ENCODE measurements at places on chromosomes 16 and 17.
A peak's percentile ranks its signal among the peaks of the same experiment; 100 is the strongest.

GRCh38 chr17:75738218-75738802, 17.1 kb downstream of the ITGB4 start:
- DNase-seq: peak; percentile 43

- peak; percentile 6 for DNase-seq
Observed at GRCh38 chr17:69870751-69871199, 204.2 kb upstream of the KCNJ16 start.

DNA sequence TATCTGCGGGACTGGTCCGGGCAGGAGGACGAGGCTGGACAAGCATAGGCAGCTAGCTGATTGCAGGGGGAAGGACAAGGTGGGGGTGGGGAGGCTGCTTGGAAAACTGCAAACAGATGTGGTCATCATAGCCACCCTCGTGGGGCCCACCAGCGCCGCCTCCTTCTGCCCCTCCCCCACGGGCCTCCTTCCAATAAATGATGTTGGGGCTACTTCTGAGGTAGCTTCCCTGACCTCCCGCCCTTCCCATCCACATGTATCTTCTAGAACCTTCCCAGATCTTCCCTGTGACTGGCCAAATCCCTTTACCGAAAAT, 12.3 kb upstream of the CDC42EP4 start:
- DNase-seq: no peak

- DNase-seq: no peak
Observed at GRCh38 chr16:30414159-30414558, 6.8 kb downstream of the ZNF771 start.

DNA sequence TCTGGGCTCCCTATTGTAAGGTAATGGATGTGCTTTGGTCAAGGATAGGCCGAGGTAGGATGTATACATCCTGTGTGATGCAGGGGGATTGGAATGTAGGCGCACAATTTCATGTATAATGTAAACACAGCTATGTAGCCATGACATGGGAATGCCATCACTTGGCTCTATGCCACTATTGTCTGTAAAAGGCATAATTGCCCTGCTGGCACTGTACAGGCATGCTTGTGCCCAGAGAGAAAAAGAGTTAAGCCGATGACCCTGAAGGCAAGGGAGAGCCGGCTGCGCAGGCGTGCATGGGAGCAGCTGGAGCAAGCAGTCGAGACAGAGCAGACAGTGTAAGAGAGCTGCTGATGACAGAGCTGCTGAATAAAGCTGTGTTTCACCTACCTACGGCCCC, 212.5 kb upstream of the CPHXL start:
- DNase-seq: no peak

DNA sequence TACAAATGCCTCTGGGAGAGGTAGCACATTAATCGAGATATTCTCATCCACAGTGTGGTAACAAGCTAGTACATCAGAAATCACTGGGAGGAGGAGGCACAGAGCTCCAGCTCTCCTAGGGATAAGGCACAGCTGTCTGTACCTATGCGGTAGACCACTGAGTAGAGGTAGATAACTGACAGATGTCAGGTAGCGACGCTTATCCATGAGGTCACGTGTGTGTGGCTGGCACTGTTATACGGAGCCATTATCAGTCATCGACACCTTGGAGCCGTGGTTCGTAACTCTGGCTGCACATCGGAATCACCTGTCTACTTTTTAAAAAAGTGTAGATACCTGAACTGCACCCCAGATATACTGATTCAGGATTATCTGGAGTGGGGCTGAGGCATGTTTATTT, 102.4 kb downstream of the SNX11 start:
- no peak for DNase-seq

DNA sequence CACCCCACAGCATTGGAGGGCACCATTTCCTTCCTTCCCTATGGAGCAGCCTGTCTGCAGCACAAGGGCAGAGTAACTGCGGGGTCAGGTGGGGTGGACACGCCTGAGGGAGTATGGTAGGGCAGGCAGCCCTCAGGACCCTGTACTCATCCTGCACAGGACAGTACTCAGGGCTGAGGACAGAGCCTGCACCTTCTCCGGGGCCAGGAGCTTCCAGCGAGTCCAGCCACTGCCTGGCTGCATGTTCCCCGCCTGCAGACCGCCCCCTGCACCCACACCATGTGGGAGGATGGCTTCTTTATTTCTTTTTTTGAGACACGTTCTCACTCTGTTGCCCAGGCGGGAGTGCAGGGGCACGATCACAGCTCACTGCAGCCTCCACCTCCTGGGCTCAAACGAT, 47.6 kb upstream of the CDC42EP4 start:
- DNase-seq: no peak

DNA sequence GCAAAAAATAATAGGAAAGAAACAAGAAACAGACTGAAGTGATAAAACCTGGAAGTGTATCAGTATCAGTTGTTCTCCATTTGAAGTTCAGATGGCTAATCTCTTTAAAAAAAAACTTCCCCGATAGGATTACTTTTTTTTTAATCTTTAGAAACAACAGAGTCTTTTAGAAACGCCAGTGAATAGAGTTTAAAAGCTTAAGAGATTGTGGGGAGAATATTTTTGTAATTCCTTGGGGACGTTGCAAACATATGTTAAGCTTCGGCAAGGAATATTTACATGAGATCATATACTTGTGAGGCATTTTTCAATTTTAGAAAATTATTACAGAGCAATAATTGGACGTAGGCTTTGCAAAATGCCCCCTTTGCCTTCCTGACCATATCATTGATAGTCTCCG, 13.2 kb downstream of the MAF start:
- no peak for DNase-seq

GRCh38 chr17:81230043-81230820, 7.5 kb upstream of the CEP131 start:
- DNase-seq: no peak

DNA sequence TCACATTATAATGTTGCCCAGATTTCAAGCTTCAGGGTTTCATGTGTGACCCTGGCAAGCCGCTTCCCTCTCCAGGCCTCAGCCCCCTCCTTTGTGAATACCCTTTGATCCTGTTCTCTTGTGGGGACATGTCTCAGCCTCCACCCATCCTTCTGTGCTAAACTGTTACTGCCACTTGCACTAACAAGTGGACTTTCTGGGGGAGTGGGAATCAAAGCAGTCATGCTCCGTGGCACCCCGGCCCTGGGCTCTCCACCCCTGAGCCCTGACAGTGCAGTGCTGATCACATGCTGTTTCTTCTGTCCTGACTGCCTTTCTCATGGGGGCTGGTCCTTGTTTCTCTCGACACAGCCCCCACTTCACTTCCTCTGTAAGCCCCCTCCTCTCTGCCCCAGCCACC, 9.7 kb upstream of the DCAF7 start:
- no peak for DNase-seq

GRCh38 chr16:14289692-14290340, 218.7 kb downstream of the MRTFB start:
- DNase-seq: peak; percentile 30

- DNase-seq: no peak
Observed at GRCh38 chr17:34739386-34739785, 160.0 kb downstream of the TMEM132E start.

All from cardiac muscle cell (in vitro differentiated cells and primary cell).